ENCODE measurements at places on chromosomes 5 and 9.

- DNase-seq = no peak
Observed at GRCh38 chr5:125325488-125326149, 579.2 kb upstream of the ZNF608 start.

DNA sequence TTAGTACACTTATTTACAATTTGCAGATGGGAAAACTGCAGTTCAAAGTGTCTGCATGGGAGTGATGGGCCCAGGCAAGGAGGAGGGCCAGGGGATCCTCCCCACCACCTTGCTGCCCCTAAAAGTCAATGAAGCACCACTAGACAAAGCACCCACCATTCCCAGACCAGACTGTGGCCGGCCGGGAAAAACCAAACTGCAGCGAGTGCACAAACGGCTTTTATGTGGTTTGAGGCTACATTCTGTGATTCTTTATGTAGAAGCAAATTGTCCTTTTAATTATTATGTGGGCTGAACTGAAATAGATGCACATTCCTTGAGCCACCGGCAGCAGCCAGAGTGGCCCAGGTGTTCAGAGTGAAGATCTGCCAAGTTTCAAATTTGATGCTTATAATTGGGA is 585.3 kb upstream of the KLF4 start:
- no peak for DNase-seq

DNA sequence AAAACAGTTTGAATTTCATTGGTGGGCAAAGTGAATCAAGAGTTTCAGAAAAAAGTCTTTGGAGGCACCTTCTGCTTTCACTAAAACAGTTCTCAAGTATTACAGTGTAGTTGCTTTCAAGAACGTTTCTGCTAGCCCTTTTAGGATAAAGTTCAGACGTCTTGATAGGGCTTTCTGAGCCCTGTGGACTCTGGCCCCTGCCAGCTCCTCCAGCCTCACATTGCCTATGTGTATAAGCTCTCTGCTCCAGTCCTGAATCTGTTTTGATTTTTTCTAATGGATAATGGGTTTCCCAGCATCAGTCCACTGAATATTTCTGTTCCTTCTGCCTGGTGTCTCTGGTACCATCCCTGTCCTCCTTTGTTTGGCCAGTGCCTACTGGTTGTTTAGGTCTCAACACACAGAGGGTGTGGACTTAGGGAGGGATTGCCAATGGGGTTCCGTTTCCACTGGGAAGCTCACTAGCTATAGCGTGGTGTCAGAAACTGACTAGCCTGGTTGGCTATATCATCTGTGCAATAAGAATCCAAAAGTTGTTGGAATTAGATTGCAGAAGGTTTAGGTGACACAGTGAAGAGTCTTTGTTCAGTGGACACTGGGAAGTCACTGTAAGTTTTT is 26.4 kb downstream of the ARHGAP26 start:
- DNase-seq = no peak

DNA sequence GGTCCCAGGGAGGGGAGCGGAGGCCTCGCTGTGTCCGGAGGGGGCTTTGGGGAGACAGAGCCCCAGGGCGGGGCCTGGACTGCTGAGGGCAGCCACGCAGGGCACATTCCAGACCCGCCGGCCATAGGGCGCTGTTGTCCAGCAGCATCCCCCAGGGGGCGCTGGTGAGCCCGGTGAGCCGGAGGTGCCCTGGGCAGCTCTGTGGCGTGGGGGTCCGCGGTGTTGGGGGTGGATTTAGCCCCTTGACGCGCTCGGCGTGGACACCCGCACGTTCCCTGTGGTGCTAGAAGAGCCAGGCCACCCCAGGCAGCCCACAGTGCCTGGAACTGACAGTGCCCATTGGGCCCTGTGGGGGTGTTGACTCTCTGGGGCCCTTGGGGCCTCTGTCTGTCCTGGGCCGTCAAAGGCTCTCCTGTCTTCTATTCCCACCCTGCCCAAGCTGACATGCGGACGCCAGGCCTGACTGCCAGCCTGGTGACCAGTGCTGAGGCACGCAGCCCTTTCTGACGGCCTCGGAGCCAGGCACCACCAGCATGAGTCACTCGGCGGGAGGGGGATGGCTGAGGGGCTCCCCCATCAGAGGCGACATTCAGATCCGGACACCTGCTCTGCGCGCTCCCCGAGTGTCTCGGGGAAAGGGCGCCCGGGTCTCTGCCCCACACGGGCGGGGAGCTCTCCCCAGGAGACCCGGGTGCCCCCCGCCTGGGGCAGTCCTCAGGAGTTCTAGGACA is 23.9 kb downstream of the TPPP start:
- no peak for DNase-seq

- DNase-seq = no peak
Observed at GRCh38 chr5:40679148-40679912, 385 bp upstream of the PTGER4 start.

GRCh38 chr9:89020754-89021153 is 29.5 kb downstream of the S1PR3 start:
- DNase-seq = no peak

- DNase-seq = no peak
Observed at GRCh38 chr5:168695301-168695835, 116.2 kb upstream of the PANK3 start.

GRCh38 chr5:15827741-15828140 is 327.8 kb downstream of the FBXL7 start:
- no peak for DNase-seq

All from NCI-H2081 treated with DMSO at 0.1 percent for 48 hours (cell line).